ENCODE measurements at places on chromosomes 2 and 18.

DNA sequence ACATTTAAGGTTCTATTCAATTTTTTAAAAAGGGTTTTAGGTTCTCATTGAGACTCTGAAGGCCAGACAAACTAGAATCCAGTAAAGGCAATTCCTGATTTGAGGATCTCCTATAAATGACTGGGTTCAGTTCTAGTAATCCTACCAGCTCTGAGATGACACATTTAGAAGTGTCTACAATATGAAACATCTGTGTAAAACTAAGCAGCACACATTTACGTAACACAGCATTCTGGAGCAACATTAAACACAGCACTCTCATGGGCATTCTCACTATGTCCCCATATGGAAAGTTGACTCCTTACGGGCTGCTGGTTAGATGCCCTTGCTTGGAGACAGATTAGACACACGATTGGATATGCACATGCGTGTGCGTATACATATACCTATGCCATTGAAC, 114.4 kb downstream of the ZNF385B start:
- peaks cover 4% of the 10 kb centered on the region for H3K4me1 ChIP-seq
- H3K4me3 ChIP-seq, result no peak overlapping the region
- H3K36me3 ChIP-seq, result no peaks in the 10 kb centered on the region
- H3K27ac ChIP-seq, result no peak overlapping the region
- H3K27me3 ChIP-seq, result no peaks in the 10 kb centered on the region
- no peak for DNase-seq

DNA sequence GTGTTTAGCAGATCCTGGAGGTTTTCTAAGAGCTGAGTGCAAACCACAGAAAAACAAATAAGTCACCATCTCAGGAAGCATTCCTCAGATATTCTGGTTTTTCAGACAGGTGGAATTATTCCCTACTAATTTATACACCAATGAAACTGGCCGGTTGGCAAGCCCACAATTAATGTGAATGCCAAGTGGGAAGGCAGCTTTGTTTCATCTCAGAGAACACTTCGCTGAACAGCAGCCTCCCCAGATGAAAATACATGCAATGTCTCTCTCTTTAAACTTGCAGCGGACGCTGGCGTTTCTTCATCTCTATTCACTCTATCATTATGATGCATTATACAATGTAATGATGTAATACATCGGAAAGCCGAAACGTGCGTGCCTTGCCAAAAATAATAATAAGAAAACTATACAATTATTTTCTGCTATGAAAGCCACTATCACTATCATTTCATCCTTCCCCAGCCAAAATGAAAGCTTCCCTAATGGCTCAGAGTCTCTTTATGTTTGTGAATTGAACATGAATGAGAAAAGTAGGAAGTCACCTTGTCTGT, 649.4 kb downstream of the BCL11A start:
- DNase-seq, result no peak
- no peak overlapping the region for H3K4me3 ChIP-seq
- H3K36me3 ChIP-seq, result no peaks in the 10 kb centered on the region

GRCh38 chr2:53600815-53601214, 166.8 kb upstream of the CHAC2 start:
- DNase-seq, result no peak
- no peaks in the 10 kb centered on the region for H3K4me1 ChIP-seq
- H3K36me3 ChIP-seq, result no peaks in the 10 kb centered on the region
- H3K27ac ChIP-seq, result no peak overlapping the region

- H3K27me3 ChIP-seq, result no peaks in the 10 kb centered on the region
- no peak overlapping the region for H3K4me3 ChIP-seq
- no peak overlapping the region for H3K27ac ChIP-seq
- no peak for DNase-seq
These were observed 20.4 kb downstream of the C18orf54 start for GRCh38 chr18:54378057-54378456.

- H3K36me3 ChIP-seq, result no peaks in the 10 kb centered on the region
- no peak overlapping the region for H3K4me3 ChIP-seq
- H3K27ac ChIP-seq, result no peak overlapping the region
- no peak for DNase-seq
- H3K27me3 ChIP-seq, result peaks cover 3% of the 10 kb centered on the region
- peaks cover 28% of the 10 kb centered on the region for H3K4me1 ChIP-seq
These were observed 182.3 kb downstream of the ZNF521 start for GRCh38 chr18:25169701-25170100.

GRCh38 chr2:5290900-5291546, 401.2 kb upstream of the SOX11 start:
- no peak overlapping the region for H3K27ac ChIP-seq
- H3K27me3 ChIP-seq, result no peaks in the 10 kb centered on the region
- no peak overlapping the region for H3K4me3 ChIP-seq
- H3K36me3 ChIP-seq, result no peaks in the 10 kb centered on the region
- no peak for DNase-seq

- DNase-seq, result no peak
- H3K27me3 ChIP-seq, result peaks cover 77% of the 10 kb centered on the region
- H3K27ac ChIP-seq, result no peak overlapping the region
- H3K4me3 ChIP-seq, result no peak overlapping the region
- no peaks in the 10 kb centered on the region for H3K4me1 ChIP-seq
- no peaks in the 10 kb centered on the region for H3K36me3 ChIP-seq
These were observed 16.1 kb upstream of the CD207 start for GRCh38 chr2:70851704-70852103.

DNA sequence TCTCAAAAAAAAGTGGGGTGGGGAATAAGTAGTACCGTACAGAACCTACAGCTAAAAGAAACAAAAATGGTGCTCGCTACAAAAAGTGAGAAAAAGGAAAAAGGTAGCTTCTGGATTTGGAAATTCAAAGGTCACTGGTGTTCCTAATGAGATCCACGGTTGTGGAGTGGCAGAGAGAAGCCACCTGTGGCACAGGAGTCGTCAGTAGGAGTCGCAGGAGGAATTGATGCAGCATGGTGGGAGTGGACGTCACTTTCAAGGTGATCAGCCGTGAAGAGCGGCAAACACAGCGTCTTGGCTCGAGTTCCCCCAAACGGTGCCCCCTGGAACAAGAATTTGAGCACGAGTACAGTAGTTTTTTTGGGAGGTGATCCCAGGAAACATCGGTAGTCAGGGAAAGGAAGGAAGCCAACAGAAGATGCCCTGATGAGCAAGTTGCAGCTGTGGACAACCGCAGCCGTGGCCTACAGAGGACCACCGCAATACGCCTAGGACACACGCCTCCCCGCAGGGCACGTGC, 1.4 kb upstream of the TTL start:
- peak overlapping the region; percentile 99 for H3K4me3 ChIP-seq
- H3K4me1 ChIP-seq, result peaks cover 14% of the 10 kb centered on the region
- no peak for DNase-seq
- no peaks in the 10 kb centered on the region for H3K27me3 ChIP-seq
- H3K36me3 ChIP-seq, result peaks cover 11% of the 10 kb centered on the region
- no peak overlapping the region for H3K27ac ChIP-seq

DNA sequence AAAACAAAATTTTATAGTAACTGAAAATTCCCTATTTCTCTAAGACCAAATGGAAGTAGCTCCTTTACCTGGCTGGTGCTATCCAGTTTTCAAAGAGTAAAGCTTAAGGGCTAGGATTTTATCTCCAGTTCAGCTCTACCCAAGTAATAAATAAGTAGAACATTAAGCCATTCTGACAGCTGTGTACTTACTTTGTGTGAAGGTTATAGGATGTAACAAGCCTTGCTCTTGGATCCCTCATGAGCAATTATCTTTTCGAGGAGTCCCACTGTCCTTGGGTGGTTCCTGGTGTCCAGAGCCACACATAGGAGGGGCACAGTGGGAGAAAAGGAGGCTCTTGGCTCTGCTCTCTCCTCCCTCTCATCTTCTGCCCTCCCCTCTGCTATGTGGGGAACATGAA, 45.5 kb downstream of the KIF5C start:
- no peak overlapping the region for H3K27ac ChIP-seq
- H3K36me3 ChIP-seq, result peaks cover 13% of the 10 kb centered on the region
- peaks cover 8% of the 10 kb centered on the region for H3K4me1 ChIP-seq
- no peak overlapping the region for H3K4me3 ChIP-seq
- DNase-seq, result no peak

DNA sequence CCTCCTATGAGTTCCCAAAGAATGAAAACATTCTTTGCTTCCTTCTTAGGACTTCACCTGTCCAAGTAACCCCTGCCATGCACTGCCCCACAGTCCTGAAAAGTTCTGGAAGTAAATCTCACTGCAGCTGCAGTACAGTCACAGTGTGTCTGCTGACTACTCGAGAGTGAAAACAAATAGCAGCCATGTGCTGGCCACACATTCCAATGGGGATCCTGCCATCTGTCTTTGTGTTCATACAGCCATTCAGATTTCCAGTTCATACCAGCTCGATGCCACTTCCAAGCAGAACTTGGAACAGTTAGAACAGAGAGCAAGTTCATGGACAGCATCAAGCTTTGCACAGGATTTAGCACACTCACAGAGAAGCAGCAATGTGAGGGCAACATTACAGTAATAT, 629.9 kb upstream of the ACVR2A start:
- no peak overlapping the region for H3K4me3 ChIP-seq
- H3K4me1 ChIP-seq, result no peaks in the 10 kb centered on the region
- no peaks in the 10 kb centered on the region for H3K27me3 ChIP-seq
- no peak for DNase-seq
- H3K27ac ChIP-seq, result no peak overlapping the region

DNA sequence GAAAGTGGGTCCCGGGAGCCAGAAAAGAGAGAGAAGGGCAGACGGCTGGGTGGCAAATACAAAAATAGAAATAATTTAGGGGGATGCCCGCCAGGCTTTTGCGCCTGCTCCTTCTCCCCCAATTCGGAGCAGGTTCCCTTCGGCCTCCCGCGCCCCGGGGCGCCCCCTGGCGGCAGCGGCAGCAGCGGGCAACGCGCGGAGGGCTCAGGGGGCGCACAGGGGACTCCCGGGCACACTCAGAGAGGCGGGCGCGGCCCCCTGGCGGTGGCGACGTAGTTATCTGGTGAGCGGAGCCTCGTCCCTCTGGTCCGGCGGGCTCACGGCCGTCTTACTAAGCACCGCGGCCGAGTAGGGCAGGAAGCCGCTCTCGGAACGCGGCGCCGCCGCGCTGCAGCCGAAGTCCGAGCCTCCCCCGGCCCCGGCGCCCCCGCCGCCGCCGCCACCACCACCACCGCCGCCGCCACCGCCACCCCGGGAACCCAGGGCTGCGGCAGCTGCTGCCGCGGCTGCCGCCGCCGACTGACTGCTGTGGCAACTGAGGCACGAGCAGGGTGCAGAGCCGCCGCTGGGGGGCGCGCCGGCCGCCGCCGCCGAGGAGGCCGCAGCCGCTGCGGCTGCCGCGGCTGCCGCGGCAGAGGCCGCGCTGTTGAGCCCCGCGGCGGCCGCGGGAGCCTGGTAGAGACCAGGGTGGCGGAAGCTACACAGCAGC, 3.8 kb downstream of the EVX2 start:
- peak overlapping the region; percentile 86 for H3K4me3 ChIP-seq
- no peaks in the 10 kb centered on the region for H3K36me3 ChIP-seq
- peaks cover 32% of the 10 kb centered on the region for H3K4me1 ChIP-seq
- peaks cover 94% of the 10 kb centered on the region for H3K27me3 ChIP-seq

DNA sequence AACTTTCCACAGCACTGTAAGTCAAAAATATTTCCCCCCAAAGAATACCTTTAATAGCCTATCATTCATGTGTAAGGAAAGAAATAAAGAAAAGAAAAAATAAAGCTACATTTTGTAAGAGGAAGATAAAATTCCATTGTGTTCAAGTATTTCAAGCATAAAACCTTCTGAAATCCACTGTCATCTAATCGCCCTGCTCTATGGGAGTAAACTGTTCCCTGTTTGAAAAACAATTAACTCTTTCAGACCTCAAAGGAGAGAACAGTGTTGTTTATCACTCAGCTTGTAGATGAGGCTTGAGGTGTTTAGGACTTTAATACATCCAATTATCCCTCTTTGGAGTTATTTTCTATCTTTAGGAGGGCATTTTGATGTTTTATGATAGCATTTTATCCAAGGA, 112.2 kb upstream of the REG3G start:
- no peaks in the 10 kb centered on the region for H3K36me3 ChIP-seq
- no peak overlapping the region for H3K27ac ChIP-seq
- H3K4me3 ChIP-seq, result no peak overlapping the region
- no peaks in the 10 kb centered on the region for H3K27me3 ChIP-seq
- no peak for DNase-seq

GRCh38 chr2:127423880-127424279, 5.7 kb downstream of the PROC start:
- peak overlapping the region; percentile 78 for H3K4me3 ChIP-seq
- peaks cover 10% of the 10 kb centered on the region for H3K4me1 ChIP-seq
- DNase-seq, result no peak
- H3K36me3 ChIP-seq, result no peaks in the 10 kb centered on the region

DNA sequence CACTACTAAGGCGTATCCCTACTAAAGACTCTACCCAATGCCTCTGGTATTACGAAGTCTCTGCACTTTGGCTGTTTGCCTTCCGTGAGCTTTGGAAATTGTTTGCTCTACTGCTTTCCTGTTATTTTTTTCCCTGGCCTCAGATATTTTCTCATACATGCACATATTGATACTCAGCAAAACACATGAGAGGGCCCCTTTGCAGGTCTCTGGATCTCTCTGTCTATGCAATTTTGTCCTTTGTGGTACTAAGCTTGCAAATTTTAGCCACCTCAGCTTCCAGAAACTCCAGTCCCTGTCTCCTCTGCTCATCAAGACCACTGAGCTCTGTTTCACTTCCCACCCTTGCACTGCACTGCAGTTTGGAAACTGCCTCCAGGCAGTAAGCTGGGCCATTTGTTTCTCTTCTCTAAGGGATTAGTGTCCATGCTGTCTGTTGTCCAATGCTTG, 46.6 kb downstream of the TAF1B start:
- H3K27me3 ChIP-seq, result no peaks in the 10 kb centered on the region
- peaks cover 50% of the 10 kb centered on the region for H3K36me3 ChIP-seq
- DNase-seq, result no peak
- H3K27ac ChIP-seq, result peak overlapping the region; percentile 30
- peak overlapping the region; percentile 1 for H3K4me3 ChIP-seq

DNA sequence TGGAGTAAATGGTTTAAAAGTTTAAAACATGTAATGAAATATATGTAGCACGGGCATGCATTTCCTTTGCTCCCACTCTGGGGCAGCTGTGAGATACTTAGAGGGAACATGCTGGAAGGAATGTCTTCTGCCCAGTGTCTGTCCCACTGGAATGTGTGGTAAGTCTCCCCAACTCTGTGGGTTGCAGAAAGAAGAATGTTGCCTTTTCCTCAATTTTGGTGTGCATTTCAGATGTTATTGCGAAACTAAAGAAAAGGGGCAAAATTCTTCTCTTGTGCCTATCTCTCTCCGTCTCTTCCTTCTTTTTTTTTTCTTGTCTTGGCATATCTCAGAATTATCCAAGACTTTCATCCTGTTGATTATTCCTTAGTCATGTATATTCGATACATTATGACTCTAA, 201.1 kb downstream of the SH3RF3 start:
- no peak for DNase-seq
- H3K4me1 ChIP-seq, result peaks cover 16% of the 10 kb centered on the region
- peaks cover 7% of the 10 kb centered on the region for H3K36me3 ChIP-seq
- H3K27me3 ChIP-seq, result peaks cover 9% of the 10 kb centered on the region
- H3K27ac ChIP-seq, result no peak overlapping the region
- H3K4me3 ChIP-seq, result no peak overlapping the region

GRCh38 chr2:136281281-136282114, 163.5 kb upstream of the CXCR4 start:
- no peak overlapping the region for H3K4me3 ChIP-seq
- no peak for DNase-seq
- no peaks in the 10 kb centered on the region for H3K36me3 ChIP-seq
